ENCODE measurements at places on chromosomes 2 and 18.

GRCh38 chr2:40700231-40700954 lies 248.5 kb upstream of the SLC8A1 start:
- no peak for DNase-seq

DNA sequence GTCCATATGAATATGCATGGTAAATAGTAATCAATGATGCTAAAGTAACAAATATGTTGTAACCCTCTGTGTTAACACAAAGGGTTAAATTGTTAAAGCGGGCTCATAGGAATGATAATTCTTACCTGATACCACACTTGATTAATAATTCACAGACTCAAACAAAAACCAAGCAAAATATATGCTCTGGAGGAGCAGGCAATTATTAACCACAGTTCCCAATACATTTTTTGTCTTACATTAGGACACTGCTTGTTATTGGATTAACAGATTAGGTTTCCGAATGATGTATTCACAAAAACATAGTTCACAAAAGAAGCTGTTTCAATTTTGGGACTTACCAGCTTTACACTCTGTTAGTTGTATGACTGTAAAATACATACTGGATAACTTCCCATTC lies 300.9 kb upstream of the LRRTM4 start:
- DNase-seq = no peak

- no peak for DNase-seq
Observed at GRCh38 chr18:24427484-24427883, 1.0 kb downstream of the IMPACT start.

- DNase-seq = no peak
Observed at GRCh38 chr2:111243295-111243694, 122.6 kb downstream of the BCL2L11 start.

GRCh38 chr2:70357684-70358071 lies 55.8 kb upstream of the FAM136A start:
- DNase-seq = no peak

DNA sequence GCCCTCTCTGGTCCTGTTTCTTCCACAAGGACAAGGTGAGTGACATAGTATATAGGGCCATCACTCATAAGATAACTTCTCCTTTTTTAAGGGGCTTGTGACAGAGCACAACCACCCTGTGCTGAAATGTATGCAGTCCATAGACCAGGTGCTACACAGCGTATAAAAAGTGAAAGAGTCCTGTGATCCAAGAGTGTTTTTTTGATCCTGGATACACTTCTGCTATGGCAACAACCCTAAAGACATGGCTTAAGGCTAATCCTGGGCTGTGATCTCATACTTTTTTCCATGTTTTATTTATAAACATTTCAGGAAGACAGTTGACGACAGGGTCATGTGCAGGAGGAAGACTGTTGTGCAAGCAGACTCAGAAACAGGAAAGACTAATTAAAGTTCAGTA lies 400.5 kb upstream of the TCF4 start:
- no peak for DNase-seq

DNA sequence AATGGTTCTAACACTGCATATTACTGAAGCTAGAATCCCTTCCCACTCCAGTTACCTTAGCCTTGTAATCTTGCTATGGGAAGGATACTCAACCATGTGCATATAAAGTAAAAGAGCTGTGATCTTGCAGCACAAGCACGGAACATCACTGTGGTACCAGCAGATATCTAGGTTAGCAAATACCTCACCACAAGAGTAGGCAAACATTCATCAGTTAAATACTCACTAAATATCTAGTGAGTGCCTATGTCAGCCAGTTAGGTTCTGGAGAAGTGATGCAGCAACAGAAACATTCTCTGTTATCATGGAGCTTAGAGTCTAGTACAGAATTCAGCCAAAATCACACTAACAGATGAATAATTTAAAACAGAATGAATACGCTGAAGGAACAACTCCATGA lies 349.6 kb upstream of the UBE2E3 start:
- DNase-seq = no peak

GRCh38 chr2:96866986-96867755 lies 2.7 kb downstream of the SEMA4C start:
- no peak for DNase-seq

- no peak for DNase-seq
Observed at GRCh38 chr2:96949701-96950350, 36.6 kb downstream of the FAM178B start.
